NCI-H187 (cell line): ENCODE measurements at places on chromosomes 7 and 10.

- DNase-seq = no peak
These were observed 16.9 kb downstream of the PCGF6 start for GRCh38 chr10:103333934-103334520.

- DNase-seq = peak; percentile 46
These were observed 11.5 kb downstream of the IKZF1 start for GRCh38 chr7:50315739-50316671.

- no peak for DNase-seq
These were observed 311.0 kb downstream of the GPAM start for GRCh38 chr10:111872591-111872990.

DNA sequence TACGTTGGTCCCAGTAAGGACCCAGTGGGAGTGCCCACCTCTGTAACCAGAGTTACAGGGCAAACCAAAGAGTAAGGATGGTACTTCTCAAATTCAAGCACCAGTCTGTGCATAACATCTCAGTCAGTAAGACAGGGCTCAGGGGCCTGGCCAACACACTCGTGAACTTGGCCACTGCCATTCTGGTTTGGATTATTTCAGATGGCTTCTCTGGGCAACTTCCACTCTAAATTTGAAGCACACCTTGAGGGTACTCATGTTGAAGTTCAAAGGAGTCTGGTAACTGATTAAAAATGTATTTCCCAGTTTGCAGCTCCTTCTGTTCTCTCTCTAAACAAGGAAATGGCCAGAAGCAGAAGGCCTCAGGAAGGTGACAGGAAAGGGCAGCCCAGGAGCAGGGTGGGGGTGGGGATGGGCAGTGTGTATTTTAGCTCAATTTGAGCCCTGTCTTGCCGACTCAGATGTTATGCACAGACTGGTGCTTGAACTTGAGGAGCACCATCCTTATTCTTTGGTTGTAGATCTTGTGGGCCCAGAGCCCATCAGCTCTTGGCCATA is 107.3 kb upstream of the GLI3 start:
- DNase-seq = no peak

- DNase-seq = no peak
These were observed 156.2 kb downstream of the TCERG1L start for GRCh38 chr10:131155218-131155875.

- no peak for DNase-seq
These were observed 125.3 kb upstream of the RSU1 start for GRCh38 chr10:16942381-16943078.

DNA sequence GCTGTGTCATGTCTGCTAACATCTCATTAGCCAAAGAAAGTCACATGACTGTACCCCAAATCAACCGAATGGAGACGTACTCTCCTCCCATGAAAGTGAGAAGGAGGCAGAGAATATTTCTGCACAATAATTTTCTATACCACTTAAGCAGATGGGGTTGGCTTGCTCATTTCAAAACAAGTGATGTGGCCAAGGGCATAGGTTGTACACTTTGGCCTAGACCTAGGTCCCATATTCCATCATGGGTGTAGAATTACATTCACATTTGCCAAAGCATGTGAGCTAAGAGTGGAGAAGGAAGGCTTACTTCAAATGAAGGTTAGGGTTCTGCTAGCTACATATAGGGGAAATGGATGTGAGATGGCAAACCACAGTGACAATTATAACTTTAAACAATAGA is 83.0 kb downstream of the ZNF365 start:
- no peak for DNase-seq

GRCh38 chr10:105967256-105967655 is 1197.2 kb downstream of the SORCS1 start:
- no peak for DNase-seq
